Hepatocyte (in vitro differentiated cells): ENCODE measurements at places on chromosomes 6 and 20. TPM values are rescaled to one million over a fixed set of nuclear protein-coding genes. Genes with fewer than 3 reads are reported as not detected.
A peak's percentile ranks its signal among the peaks of the same experiment; 100 is the strongest.

Gene CST9
- not detected in 2 replicates for total RNA-seq

DNA sequence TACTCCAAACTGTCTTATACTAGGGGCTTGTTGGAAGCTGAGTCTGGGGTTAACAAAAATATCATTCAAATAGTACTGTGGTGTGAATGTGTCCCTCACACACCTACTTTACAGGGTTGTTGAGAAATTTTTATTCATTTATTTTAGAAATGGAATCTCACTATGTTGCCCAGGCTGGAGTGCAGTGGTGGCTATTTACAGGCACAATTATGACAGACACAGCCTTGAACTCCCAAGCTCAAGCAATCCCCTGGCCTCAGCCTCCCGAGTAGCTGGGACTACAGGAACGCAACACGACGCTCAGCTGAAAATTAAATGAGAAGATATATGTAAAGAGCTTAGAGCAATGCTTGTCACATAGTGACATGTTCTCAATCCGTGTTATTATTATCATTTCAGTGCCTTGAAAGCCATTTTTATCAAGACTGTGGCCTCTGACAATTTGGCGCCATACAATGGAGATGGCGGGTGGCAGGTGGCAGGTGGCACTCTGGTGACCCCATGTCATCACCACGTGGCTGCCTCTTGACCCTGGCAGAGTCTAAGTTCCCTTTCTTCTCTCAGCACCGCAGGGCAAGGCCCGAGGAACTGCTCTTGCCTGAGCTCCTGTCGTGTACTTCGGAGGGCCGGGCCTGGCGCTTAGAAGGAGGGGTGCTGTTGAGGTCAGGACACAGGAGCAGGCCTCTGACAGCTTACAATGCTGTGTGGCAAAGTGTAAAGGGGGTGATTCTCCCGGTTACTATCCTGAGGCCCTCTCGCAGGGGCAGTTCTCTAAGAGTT is 64.5 kb downstream of the STX11 start:
- no peak overlapping the region for H3K4me3 ChIP-seq
- peak overlapping the region; percentile 94 for H3K27ac ChIP-seq
- no peaks in the 10 kb centered on the region for H3K36me3 ChIP-seq
- no peak for DNase-seq
- peaks cover 9% of the 10 kb centered on the region for H3K4me1 ChIP-seq
- H3K27me3 ChIP-seq: no peaks in the 10 kb centered on the region

- no peak for DNase-seq
- H3K36me3 ChIP-seq: no peaks in the 10 kb centered on the region
- H3K27ac ChIP-seq: no peak overlapping the region
- peaks cover 5% of the 10 kb centered on the region for H3K27me3 ChIP-seq
- H3K4me1 ChIP-seq: no peaks in the 10 kb centered on the region
Measured at GRCh38 chr6:90415178-90415577, 118.5 kb upstream of the BACH2 start.

Gene SEMG1
- total RNA-seq: not detected in 2 replicates

DNA sequence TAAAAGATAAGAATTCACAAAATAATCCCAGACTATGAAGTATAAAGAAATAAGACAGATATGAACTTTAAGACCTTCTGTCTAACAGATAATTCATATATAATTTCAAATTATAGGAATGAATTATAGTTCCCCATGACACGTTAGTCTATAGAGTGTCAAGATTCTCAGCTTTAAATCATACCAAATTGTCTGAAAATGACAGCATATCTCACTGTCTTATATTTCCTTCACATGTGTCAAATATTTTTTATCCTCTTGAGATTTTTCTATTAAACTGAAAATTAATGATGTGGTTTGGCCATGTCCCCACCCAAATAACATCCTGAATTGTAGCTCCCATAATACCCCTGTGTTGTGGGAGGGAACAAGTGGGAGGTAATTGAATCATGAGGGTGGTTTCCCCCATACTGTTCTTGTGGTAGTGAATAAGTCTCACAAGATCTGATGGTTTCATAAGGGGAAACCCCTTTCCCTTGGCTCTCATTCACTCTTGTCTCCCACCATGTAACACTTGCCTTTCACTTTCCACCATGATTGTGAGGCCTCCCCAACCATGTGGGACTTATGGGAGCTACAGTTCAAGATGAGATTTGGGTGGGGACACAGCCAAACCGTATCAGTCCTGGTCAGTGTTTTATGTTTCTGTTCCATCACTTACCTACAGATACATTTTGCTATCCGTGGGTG is 825.3 kb upstream of the GJE1 start:
- H3K4me3 ChIP-seq: no peak overlapping the region
- H3K36me3 ChIP-seq: no peaks in the 10 kb centered on the region
- DNase-seq: no peak
- H3K4me1 ChIP-seq: no peaks in the 10 kb centered on the region
- no peak overlapping the region for H3K27ac ChIP-seq

Gene GPR63
- total RNA-seq: 6.9 and 7.7 TPM in 2 replicates

Gene SFT2D1
- total RNA-seq: 51.6 and 67.8 TPM in 2 replicates

Gene DLK2
- 0.33 and 0.60 TPM in 2 replicates for total RNA-seq

DNA sequence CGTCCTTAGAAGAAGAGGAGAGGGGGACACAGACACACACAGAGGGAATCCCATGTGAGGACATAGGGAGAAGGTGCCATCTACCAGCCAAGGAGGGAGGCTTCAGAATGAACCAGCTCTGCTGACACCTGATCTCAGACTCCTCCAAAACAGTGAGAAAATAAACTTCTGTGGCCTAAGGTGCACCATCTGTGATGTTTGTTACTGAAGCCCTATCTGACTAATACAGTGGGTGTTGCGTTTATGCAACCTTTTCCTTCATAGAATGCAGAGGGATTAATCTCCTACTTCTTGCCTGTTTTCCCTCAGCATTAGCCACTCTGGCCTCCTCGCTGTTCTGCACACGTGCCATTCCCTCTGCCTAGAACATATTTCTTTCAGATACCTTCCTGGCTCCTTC is 81.5 kb upstream of the EDN1 start:
- H3K36me3 ChIP-seq: no peaks in the 10 kb centered on the region
- DNase-seq: no peak
- no peak overlapping the region for H3K27ac ChIP-seq
- H3K4me3 ChIP-seq: no peak overlapping the region
- H3K27me3 ChIP-seq: no peaks in the 10 kb centered on the region

Gene PTK6
- 0.52 and 1.1 TPM in 2 replicates for total RNA-seq

GRCh38 chr6:37819802-37820717 is 533 bp downstream of the ZFAND3 start:
- peaks cover 33% of the 10 kb centered on the region for H3K4me1 ChIP-seq
- H3K27me3 ChIP-seq: no peaks in the 10 kb centered on the region
- peak; percentile 69 for DNase-seq
- H3K27ac ChIP-seq: peak overlapping the region; percentile 95
- no peaks in the 10 kb centered on the region for H3K36me3 ChIP-seq

DNA sequence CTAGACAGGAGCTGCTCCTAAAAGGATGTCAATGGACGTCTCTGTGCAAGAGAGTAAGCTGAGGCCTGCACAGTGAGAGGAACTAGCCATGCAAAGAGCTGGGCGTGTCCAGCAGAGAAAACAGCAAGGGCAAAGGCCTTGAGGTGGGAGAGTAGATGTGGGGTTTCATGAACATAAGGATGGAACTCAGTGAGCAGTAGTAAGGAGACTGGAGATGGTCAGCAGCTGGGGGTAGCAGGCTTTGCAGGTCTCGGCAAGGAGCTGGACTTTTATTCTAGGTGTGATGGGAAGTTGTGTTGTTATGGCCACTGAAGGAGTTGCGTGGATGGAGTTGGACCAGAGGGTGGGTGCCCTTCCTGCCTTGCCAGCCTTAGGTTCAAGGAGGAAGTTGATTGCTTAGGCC is 90.7 kb upstream of the SIRPA start:
- H3K4me1 ChIP-seq: no peaks in the 10 kb centered on the region
- no peak for DNase-seq
- no peaks in the 10 kb centered on the region for H3K36me3 ChIP-seq
- no peak overlapping the region for H3K4me3 ChIP-seq

DNA sequence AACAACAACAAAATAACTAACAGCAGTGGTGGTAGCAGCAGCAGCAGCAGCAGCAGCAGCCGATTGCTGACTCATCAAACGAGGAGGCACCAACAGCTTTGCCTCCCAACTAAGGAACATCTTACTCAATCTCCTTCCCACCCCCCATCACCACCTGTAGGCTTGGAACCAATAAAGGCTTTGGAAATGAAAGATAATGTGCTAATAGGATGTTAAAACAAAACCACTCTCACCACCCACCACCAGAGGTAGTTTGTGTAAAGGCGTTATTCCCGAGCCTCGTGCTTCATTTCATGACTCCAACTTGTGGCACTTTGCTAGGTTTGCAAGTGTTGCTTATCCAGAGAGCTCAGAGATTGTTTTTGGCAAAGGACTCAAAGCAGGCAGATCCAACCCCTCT is 346.5 kb downstream of the CD83 start:
- no peak overlapping the region for H3K4me3 ChIP-seq
- H3K27me3 ChIP-seq: no peaks in the 10 kb centered on the region
- no peak for DNase-seq

- H3K27me3 ChIP-seq: no peaks in the 10 kb centered on the region
- H3K4me3 ChIP-seq: no peak overlapping the region
- no peak for DNase-seq
- no peaks in the 10 kb centered on the region for H3K4me1 ChIP-seq
- H3K27ac ChIP-seq: no peak overlapping the region
Measured at GRCh38 chr20:2626853-2627541, 25.4 kb upstream of the NOP56 start.

GRCh38 chr6:2948228-2949025 is 22.9 kb downstream of the SERPINB6 start:
- H3K27me3 ChIP-seq: no peaks in the 10 kb centered on the region
- no peak overlapping the region for H3K27ac ChIP-seq
- H3K36me3 ChIP-seq: no peaks in the 10 kb centered on the region
- DNase-seq: no peak
- no peak overlapping the region for H3K4me3 ChIP-seq
- no peaks in the 10 kb centered on the region for H3K4me1 ChIP-seq

Gene COL10A1
- 0.04 and 0.07 TPM in 2 replicates for total RNA-seq

Gene TAGAP
- total RNA-seq: 4.4 and 4.9 TPM in 2 replicates

Gene FERMT1
- 11.3 and 13.9 TPM in 2 replicates for total RNA-seq

GRCh38 chr6:39200498-39201020 is 28.7 kb downstream of the KCNK5 start:
- no peak overlapping the region for H3K27ac ChIP-seq
- DNase-seq: no peak
- no peaks in the 10 kb centered on the region for H3K36me3 ChIP-seq

Gene SRSF12
- 5.7 and 7.3 TPM in 2 replicates for total RNA-seq

DNA sequence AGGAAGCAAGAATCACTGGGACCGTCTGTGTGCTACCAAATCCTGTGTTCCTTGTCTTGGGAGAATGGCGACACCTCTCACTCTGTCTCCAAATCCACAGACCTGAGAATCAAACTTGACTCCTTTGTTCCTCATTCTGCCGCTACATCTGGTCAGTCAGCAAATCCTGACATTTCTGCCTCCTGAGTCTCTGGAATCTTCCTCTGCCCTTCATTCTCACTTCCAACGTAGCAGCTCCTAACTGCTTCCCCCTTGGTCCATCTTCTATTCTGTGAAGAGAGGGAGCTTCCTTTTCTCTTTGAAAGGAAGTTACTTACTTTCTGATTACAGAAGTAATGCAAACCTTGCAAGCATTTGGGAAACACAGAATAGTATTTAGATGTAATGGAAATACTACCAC is 37.7 kb downstream of the SYTL3 start:
- no peak for DNase-seq
- H3K36me3 ChIP-seq: no peaks in the 10 kb centered on the region
- no peak overlapping the region for H3K4me3 ChIP-seq
- H3K27me3 ChIP-seq: no peaks in the 10 kb centered on the region

- H3K27me3 ChIP-seq: no peaks in the 10 kb centered on the region
- no peaks in the 10 kb centered on the region for H3K36me3 ChIP-seq
- H3K27ac ChIP-seq: no peak overlapping the region
- DNase-seq: no peak
- peaks cover 6% of the 10 kb centered on the region for H3K4me1 ChIP-seq
- H3K4me3 ChIP-seq: no peak overlapping the region
Measured at GRCh38 chr20:39897058-39897457, 792.0 kb downstream of the MAFB start.

Gene TINAG
- total RNA-seq: 0.76 and 1.1 TPM in 2 replicates

- no peaks in the 10 kb centered on the region for H3K4me1 ChIP-seq
- H3K27ac ChIP-seq: no peak overlapping the region
- H3K4me3 ChIP-seq: no peak overlapping the region
- DNase-seq: no peak
- H3K36me3 ChIP-seq: no peaks in the 10 kb centered on the region
Measured at GRCh38 chr6:104969108-104969507, 12.2 kb downstream of the LIN28B start.

- H3K36me3 ChIP-seq: no peaks in the 10 kb centered on the region
- H3K27ac ChIP-seq: peak overlapping the region; percentile 74
- peak overlapping the region; percentile 34 for H3K4me3 ChIP-seq
- H3K4me1 ChIP-seq: no peaks in the 10 kb centered on the region
Measured at GRCh38 chr6:27616328-27617045, 143.6 kb upstream of the ZNF184 start.

DNA sequence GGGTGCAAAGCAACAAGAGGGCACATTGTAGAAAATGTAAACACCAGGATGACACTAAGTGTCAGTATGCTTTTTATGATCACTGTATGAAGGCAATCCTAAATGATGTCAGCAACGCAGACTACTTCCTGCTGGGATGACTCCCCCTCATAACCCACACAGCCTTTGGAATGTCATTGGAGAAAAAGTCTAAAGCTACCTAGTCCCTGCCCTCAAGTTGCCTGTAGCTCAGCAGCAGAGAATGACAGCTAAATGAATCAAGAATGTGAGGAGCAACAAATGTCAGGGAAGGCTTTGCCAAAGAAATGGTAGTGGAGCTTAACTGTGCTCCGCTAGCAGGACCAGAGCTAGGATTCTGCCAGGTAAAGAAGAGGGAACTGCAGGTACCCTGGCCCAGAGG is 555.6 kb downstream of the CD83 start:
- no peaks in the 10 kb centered on the region for H3K27me3 ChIP-seq
- no peak for DNase-seq
- no peak overlapping the region for H3K27ac ChIP-seq
- H3K4me1 ChIP-seq: peaks cover 7% of the 10 kb centered on the region

Gene SCUBE3
- total RNA-seq: 6.1 and 8.7 TPM in 2 replicates

- H3K27me3 ChIP-seq: no peaks in the 10 kb centered on the region
- no peaks in the 10 kb centered on the region for H3K36me3 ChIP-seq
- H3K27ac ChIP-seq: no peak overlapping the region
- DNase-seq: no peak
Measured at GRCh38 chr6:6942831-6943230, 164.9 kb upstream of the RREB1 start.

DNA sequence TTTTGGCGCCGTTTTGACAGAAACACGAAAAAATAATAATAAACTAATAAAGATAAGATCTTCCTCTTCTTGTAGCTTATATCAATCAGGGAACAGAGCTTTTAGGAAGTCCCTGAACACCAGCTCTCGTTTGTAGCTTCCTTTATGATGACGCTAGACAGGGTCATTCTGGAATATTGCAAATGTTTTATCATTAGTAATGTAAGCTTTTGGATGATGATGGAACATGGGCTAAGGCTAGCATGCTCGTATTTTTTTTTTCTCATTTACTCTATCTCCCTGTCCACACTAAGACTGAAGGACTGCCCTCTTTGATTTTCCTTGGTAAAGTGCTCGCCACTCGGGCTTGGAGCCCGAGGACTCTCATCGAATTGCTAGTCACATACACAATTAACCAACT is 22.1 kb upstream of the POM121L2 start:
- no peaks in the 10 kb centered on the region for H3K4me1 ChIP-seq
- H3K36me3 ChIP-seq: no peaks in the 10 kb centered on the region
- no peak overlapping the region for H3K27ac ChIP-seq
- H3K4me3 ChIP-seq: no peak overlapping the region

- H3K27me3 ChIP-seq: no peaks in the 10 kb centered on the region
- no peak overlapping the region for H3K4me3 ChIP-seq
- no peaks in the 10 kb centered on the region for H3K4me1 ChIP-seq
- no peaks in the 10 kb centered on the region for H3K36me3 ChIP-seq
Measured at GRCh38 chr20:48716086-48716485, 111.7 kb downstream of the PREX1 start.

- H3K4me1 ChIP-seq: no peaks in the 10 kb centered on the region
- no peak overlapping the region for H3K4me3 ChIP-seq
- DNase-seq: no peak
- H3K36me3 ChIP-seq: no peaks in the 10 kb centered on the region
Measured at GRCh38 chr20:41169791-41170351, 32.5 kb downstream of the PLCG1 start.
